Regular cardiac myocyte (primary cell): ENCODE measurements at places on chromosomes 2 and 18. TPM values are rescaled to one million over a fixed set of nuclear protein-coding genes. Genes with fewer than 3 reads are reported as not detected.

The CNTNAP5 gene
- under 0.01 TPM in 2 replicates for total RNA-seq

The USP37 gene
- 13.4 and 18.9 TPM in 2 replicates for total RNA-seq

The MYO7B gene
- under 0.01 TPM in 2 replicates for total RNA-seq

The MCM6 gene
- total RNA-seq, result 8.2 and 39.9 TPM in 2 replicates

The NOL4 gene
- total RNA-seq, result under 0.01 and 0.38 TPM in 2 replicates

The CPO gene
- total RNA-seq, result under 0.01 TPM in 1 of 2 replicates, not detected in the other

The GAD1 gene
- under 0.01 and 0.19 TPM in 2 replicates for total RNA-seq

The DPP4 gene
- 87.2 and 433 TPM in 2 replicates for total RNA-seq

The FAP gene
- total RNA-seq, result 41.2 and 274 TPM in 2 replicates

The MFSD6 gene
- 10.7 and 21.4 TPM in 2 replicates for total RNA-seq

The GALNT3 gene
- 0.56 and 1.2 TPM in 2 replicates for total RNA-seq

The TPO gene
- not detected in 2 replicates for total RNA-seq

The SH2D6 gene
- not detected in 2 replicates for total RNA-seq

The SIX3 gene
- total RNA-seq, result not detected in 2 replicates

The CD28 gene
- total RNA-seq, result under 0.01 TPM in 1 of 2 replicates, not detected in the other

The LINC00305 gene
- not detected in 2 replicates for total RNA-seq

The DUSP19 gene
- total RNA-seq, result 4.2 and 7.3 TPM in 2 replicates

The MC2R gene
- not detected in 2 replicates for total RNA-seq

The CYBRD1 gene
- total RNA-seq, result 81.9 and 312 TPM in 2 replicates

The GALNT14 gene
- 0.85 and 1.7 TPM in 2 replicates for total RNA-seq

The ALPP gene
- total RNA-seq, result not detected in 2 replicates

The SRD5A2 gene
- not detected in 2 replicates for total RNA-seq

The ERFE gene
- 1.2 and 2.8 TPM in 2 replicates for total RNA-seq

The ABCB11 gene
- not detected in 2 replicates for total RNA-seq

The RAD51AP2 gene
- under 0.01 TPM in 2 replicates for total RNA-seq

The EPB41L3 gene
- 24.0 and 31.4 TPM in 2 replicates for total RNA-seq

The VSNL1 gene
- 0.38 and 0.85 TPM in 2 replicates for total RNA-seq

The FOXI3 gene
- not detected in 2 replicates for total RNA-seq

The CDH19 gene
- total RNA-seq, result 1.3 and 2.0 TPM in 2 replicates

The PLEKHH2 gene
- total RNA-seq, result 2.7 and 11.6 TPM in 2 replicates

The TTR gene
- not detected in 2 replicates for total RNA-seq

The DYNC2LI1 gene
- 17.1 and 31.0 TPM in 2 replicates for total RNA-seq

The ALKAL2 gene
- total RNA-seq, result under 0.01 TPM in 1 of 2 replicates, not detected in the other
